ENCODE measurements at places on chromosomes 3 and 15.

DNA sequence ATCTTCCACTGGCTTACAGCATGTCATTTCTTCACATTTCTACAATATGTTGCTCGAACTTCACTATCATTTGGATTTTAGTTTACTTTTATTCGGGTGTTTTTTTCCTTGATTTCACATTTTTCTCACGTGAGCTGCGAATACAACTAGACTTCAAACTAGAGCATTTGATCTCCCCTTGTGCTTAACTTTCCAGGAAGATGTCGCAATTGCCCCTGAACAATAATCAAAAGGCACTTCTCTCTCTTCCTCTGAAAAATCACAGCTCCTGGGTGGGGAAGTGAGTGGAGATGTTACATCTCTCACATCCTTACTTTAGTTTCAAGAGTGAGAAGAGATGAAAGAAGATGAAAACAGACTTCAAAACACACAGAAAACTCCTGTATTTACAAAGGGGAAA lies 587.9 kb downstream of the TBL1XR1 start:
- DNase-seq: no peak

DNA sequence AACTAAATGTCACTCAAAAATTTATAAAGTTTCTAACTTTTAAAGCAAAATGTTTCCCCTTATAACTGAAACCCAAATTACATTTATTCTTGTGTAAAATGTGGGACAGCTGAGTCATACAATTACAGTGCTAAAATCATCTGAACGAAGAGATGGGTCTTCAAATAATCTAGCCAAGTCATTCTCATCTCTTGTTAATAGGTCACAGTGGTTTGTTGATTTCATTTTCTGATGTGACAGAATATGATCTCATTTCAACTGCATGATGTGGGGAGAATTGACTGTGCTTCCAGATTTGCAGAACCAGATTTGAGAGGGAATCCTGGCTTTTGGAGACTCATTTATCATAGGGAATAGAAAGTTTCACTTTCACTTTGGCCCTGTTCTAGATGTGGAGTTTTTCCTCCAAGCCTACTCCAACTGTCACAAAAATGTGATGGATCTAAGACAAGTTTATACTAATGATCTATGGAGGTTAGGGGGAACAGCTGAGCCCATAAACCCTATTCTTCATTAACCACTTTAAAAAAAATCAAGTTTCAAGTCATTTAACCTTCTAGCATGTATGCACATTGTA lies 685.0 kb downstream of the PDCD6IP start:
- DNase-seq: no peak

DNA sequence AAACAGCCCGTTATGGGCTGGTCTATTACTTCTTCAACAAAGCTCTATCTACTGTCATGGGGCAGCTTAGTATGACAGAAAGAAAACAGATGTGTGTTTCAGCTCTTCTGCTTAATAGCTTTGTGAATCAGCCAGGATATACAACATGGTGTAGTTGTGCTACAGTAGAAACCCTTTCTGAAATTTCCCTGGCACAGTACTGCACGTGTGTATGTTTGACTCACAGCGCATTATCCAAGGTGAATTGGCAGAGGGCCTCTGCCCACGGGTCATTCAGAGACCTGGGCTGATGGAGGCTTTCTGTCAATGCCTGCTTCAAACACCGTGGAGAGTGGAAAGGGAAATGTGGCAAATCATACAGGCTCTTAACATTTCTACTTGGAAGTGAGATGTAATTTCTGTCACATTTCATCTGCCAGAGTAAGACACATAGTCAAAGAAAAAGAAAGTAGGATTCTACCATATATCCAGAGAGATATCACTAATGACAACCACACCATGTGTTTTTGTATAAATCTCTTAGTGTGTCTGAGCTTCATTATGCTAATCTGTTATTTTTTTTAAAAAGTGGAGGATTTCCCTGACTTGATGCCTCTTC lies 505.1 kb downstream of the CNTN4 start:
- no peak for DNase-seq

DNA sequence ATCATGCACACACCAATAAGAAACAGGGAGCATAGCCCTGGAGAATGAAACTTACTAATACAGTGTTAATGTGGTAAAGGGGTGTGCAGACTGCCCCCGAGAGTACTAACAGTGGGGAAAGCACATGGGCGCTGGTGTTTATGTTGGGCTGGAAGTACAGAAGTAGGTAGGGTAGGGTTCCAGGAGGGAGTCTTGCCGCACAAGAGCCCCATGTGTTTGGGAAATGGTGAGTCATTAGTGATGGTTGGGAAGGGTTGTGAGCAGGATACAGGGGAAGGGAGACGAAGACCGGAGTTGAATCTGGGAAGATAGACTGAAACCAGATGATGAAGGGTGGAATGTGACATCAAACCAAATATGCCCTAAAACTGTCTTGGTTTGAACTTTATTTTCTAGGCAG lies 117.1 kb downstream of the THSD4 start:
- no peak for DNase-seq

- no peak for DNase-seq
These were observed 112.6 kb downstream of the FBN1 start for GRCh38 chr15:48532946-48533345.

DNA sequence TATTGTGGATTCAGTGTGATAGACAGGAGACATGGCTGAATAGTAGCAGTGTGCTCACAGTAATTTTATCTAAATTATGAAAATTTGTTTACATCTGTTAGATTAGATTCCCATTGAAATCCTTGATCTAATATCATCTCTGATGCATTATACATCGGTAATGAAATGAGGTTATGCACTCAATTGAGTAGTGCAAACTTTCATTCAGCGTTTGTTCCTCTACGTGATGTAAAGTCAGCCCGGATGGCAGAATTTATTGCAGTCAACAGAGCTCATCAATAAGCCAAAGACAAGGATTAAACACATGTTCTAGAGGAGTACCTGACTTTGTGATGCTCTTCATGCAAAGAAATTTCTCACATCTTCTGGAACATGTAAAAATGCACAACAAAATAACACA lies 549.2 kb downstream of the GOLGA6L6 start:
- no peak for DNase-seq

GRCh38 chr15:77042245-77042919 lies 28.5 kb downstream of the TSPAN3 start:
- no peak for DNase-seq

GRCh38 chr3:131363275-131363674 lies 18.3 kb upstream of the NUDT16 start:
- no peak for DNase-seq

All from stimulated activated CD4-positive, alpha-beta T cell treated with anti-CD3 and anti-CD28 coated beads, TNF-alpha, amount 100 ng/mL, for 24 hours (primary cell).